ENCODE measurements at places on chromosomes 13 and 19. TPM values are rescaled to one million over a fixed set of nuclear protein-coding genes. Genes with fewer than 3 reads are reported as not detected.

IL12RB1 gene
- not detected for total RNA-seq

GRIN3B gene
- 0.28 TPM for total RNA-seq

AKT2 gene
- total RNA-seq = 54.4 TPM

GRIK5 gene
- total RNA-seq = not detected

TUBA3C gene
- total RNA-seq = not detected

ANGPTL4 gene
- 1.9 TPM for total RNA-seq

PROZ gene
- not detected for total RNA-seq

EXOC3L2 gene
- not detected for total RNA-seq

MATK gene
- not detected for total RNA-seq

ZNF235 gene
- 3.1 TPM for total RNA-seq

TEAD2 gene
- total RNA-seq = 31.7 TPM

GSX1 gene
- not detected for total RNA-seq

- H3K27me3 ChIP-seq = no peaks in the 10 kb centered on the region
- H3K36me3 ChIP-seq = peaks cover 18% of the 10 kb centered on the region
- H3K4me3 ChIP-seq = no peak overlapping the region
- H3K27ac ChIP-seq = no peak overlapping the region
- no peaks in the 10 kb centered on the region for H3K4me1 ChIP-seq
These were observed 5.0 kb upstream of the ZNF230 start for GRCh38 chr19:43997631-43998290.

DNA sequence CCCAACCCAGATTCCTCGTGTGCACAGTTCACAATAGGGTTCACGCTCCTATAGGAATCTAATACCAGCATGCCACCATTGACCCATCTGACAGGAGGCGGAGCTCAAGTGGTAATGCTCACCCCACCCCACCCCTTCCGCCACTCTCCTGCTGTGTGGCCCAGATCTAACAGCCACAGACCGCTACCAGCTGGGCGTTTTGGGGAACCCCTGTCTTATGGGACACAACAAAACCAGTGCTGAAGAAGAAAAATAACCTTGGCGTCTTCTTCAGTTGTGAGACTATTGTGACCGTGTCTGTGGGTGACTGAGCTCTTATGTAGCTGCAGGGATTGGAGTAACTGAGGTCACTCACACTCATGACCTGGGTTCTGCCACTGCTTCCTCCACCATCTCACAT lies 5.2 kb upstream of the OR10H1 start:
- H3K4me3 ChIP-seq = no peak overlapping the region
- no peaks in the 10 kb centered on the region for H3K4me1 ChIP-seq
- no peaks in the 10 kb centered on the region for H3K27me3 ChIP-seq
- no peak overlapping the region for H3K27ac ChIP-seq

DNA sequence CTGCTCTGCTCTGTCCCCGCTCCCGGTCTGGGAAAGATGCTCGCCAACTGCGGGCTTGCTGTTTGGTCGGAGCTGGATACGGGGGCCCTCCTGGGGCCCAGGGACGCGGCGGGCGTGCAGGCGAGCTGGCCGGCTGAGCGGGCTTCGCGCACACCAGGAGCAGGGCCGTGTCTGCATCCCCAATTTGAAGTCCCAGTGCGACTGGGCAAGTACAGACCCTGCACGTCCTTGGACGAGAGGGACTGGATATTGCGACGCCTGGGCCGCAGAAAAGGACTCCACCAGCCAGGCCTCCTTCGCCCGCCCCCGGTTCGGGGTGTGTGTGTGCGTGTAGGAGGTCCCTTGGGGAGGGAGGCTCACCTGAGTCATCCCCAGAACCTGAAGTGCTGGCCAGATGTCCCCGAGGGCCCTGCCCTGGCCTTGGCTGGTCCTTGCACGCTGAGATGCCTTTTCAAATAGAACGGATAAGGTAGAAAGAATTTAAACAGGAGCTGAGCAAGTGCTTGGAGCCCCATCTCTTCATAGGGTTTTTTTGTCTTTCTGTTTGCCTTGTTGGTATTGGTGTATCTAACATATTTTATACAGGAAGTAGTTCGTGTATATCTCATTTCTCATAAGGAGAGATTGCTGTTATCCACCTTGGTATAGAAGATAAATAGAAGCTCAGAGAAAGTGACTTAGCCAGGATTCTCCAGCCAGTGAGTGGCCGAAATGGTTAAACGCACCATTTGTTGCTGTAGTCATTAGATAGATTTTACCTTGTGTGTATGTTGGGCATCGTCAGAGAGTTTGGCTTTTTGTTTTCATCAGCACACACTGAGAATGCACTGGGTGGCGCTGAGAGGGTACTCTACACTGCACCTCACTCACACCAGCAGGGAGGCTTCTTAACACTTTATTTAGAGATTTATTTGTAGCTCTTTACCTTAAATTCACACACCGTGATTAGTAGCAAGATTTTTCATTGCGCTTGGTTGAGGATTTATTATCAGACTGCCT lies 1.1 kb downstream of the NAXD start:
- no peaks in the 10 kb centered on the region for H3K27me3 ChIP-seq
- DNase-seq = peak; percentile 72
- peaks cover 11% of the 10 kb centered on the region for H3K4me1 ChIP-seq
- no peaks in the 10 kb centered on the region for H3K36me3 ChIP-seq

DNA sequence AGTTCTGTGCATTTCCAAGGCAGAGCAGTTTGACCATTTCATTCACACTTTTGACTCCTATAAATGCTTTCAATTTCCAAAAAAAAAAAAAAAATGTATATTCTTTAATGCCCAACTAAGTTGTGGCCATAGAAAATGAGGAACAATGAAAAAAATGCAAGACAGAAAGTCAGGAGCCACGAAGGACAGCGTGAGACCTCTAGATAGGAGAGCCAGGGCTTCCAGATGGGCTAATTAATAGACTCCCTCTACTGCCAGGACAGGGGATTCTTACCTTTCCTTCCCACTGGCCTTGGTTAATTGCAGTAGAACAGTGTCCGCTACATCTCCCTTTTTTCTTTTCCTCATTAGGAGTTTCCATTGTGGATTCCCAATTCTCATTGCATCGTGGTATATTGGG lies 8.6 kb downstream of the FPR3 start:
- H3K4me1 ChIP-seq = peaks cover 5% of the 10 kb centered on the region
- H3K27me3 ChIP-seq = no peaks in the 10 kb centered on the region
- no peak overlapping the region for H3K27ac ChIP-seq

DNA sequence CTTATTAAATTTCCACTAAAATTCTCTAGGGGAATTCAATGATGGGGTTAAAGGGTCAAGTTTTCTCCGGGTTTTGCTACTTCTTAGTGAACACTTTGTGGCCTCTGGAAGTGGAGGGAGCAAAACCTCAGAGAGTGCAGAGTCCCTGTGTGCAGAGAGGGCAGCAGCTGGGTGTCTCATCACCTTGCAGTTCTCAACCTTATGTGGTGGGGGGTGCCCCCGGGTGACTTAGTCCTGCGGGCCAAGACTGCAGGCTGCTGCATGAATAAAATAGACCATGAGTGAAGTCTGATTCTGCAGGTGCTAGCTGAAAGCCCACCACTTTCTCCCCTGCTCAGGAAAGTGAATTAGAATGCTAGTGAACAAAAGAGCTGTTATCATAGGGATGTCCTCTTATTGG lies 191.6 kb downstream of the DLEU7 start:
- no peak for DNase-seq
- no peak overlapping the region for H3K4me3 ChIP-seq
- peaks cover 29% of the 10 kb centered on the region for H3K27me3 ChIP-seq
- H3K36me3 ChIP-seq = no peaks in the 10 kb centered on the region
- no peak overlapping the region for H3K27ac ChIP-seq
- no peaks in the 10 kb centered on the region for H3K4me1 ChIP-seq

- no peak overlapping the region for H3K27ac ChIP-seq
- no peak overlapping the region for H3K4me3 ChIP-seq
- H3K4me1 ChIP-seq = no peaks in the 10 kb centered on the region
These were observed 446.2 kb downstream of the ITGBL1 start for GRCh38 chr13:101898676-101899075.

DNA sequence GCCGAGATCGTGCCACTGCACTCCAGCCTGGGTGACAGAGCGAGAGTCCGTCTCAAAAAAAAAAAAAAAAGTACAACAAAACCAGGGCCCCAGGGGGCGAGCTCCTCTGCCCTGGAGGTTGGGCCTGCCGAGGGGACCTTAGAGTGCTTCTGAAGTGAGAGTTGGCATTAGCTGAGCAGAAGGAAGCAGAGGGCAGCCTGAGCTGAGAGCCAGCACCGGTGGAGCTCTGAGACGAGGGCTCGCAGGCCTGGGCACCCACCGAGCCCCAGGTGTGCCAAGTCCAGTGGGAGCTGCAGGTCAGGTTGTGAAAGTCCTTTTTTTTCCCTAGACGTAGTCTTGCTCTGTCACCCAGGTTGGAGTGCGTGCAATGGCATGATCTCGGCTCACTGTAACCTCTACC lies 46.0 kb downstream of the KDM4B start:
- DNase-seq = no peak
- H3K4me1 ChIP-seq = peaks cover 4% of the 10 kb centered on the region
- no peak overlapping the region for H3K27ac ChIP-seq
- no peaks in the 10 kb centered on the region for H3K27me3 ChIP-seq
- peaks cover 24% of the 10 kb centered on the region for H3K36me3 ChIP-seq

DNA sequence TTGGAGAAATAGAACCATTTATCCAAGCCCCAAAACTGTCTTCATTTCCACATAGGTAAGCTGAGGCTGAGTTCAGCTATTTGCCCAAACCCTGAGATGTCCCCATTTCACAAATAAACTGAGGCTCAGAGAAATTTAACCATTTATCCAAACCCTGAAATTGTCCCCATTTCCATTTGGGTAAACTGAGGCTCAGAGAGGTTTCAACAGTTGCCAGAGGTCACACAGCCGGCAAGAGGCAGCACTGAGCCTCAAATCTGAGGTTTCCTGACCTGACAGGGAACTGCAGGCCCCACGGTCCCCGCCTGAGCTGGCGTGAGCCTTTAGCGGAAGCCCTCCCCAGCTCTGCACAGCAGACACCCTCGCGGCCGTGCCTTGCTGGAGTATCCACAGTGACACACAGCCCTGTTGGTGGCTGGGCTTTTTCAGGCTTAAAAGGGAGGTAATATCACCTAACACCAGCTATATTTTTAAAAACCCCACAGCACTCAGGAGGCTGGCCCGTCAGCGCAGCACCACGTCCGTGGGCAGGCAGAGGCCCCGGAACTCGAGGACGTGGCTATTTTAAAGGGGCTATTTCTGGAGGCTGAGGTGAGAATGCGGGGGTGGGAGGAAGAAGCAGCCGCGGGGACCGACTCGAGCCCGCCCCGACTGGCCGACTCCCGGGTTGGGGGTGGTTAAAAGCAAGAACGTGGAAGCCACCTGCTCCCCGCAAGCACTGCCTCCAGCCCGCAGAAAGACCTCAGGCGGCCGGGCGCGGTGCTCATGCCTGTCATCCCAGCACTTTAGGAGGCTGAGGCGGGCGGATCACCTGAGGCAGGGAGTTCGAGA lies 18.5 kb downstream of the PTPRS start:
- no peaks in the 10 kb centered on the region for H3K27me3 ChIP-seq
- no peaks in the 10 kb centered on the region for H3K36me3 ChIP-seq
- no peak overlapping the region for H3K4me3 ChIP-seq

DNA sequence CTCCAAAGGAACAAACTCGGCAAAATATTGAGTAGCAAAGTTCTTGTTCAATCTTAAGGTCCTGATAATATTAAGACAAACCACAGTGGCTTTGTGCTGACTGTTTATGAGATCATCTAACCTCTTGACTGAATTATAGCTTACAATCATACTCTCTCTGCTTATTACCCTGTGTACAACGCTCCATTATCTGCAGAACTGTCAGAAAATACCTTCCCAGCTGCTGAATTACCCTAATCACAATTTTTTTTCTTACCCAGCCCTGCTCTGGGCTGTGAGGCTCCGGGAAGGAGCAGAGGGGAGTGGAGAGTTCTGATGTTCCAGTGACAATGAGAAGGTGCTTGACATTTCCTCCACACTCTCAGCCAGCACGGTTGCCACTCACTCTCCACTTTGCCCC lies 64.8 kb downstream of the DCT start:
- DNase-seq = peak; percentile 14
- no peak overlapping the region for H3K4me3 ChIP-seq
- no peaks in the 10 kb centered on the region for H3K36me3 ChIP-seq
- H3K4me1 ChIP-seq = no peaks in the 10 kb centered on the region

DNA sequence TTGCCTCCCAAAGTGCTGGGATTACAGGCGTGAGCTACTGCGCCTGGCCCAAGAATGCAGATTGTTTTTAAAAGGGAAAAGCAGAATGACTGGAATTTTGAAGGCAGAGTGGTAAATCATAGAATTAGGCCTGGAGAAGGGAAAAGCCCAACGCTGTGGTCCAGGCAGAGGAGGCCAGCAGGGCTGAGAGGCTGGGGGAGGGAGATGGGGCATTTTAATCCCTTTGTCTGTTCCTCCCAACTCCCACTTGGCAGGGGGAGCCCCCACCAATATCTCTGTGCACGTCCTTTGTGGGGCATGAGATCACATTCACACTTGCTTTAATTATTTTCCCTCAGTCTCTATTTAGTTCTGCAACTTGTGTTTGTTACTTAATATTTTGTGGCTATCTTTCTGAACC lies 54.4 kb upstream of the RANBP3 start:
- H3K4me3 ChIP-seq = no peak overlapping the region
- no peaks in the 10 kb centered on the region for H3K36me3 ChIP-seq
- no peaks in the 10 kb centered on the region for H3K4me1 ChIP-seq
- H3K27me3 ChIP-seq = no peaks in the 10 kb centered on the region
- DNase-seq = no peak

DNA sequence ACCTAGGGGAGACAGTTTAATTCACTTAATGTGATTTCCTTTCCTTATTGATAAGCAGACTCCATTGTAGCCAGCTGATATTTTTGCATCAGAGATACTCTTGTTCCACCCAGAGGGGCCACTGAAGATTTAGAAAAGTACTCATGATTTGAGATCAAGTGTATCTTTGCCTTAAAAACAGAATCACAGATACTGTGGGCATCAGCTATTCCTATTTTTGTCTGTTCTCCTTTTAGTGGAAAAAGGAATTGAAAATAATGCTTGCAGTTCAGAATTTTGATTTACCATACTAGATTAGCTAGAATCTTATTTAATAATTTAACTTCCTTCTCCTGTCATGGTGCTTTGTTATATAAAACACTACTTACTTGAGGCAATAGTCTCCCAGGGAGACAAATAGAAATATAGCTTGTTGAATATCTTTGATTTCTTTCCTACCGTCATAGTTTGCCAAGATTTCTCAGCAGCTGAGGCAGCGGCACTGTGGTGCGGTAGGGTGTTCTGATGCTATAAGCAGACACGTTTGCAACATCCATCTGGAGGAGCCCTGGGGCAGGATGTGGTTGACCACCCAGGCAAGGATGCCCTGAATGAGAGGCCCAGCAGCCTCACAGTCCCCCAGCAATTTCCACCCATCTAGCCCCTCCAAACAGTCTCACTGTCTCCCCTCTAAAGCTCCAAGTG lies 47.0 kb upstream of the RAP2A start:
- peaks cover 3% of the 10 kb centered on the region for H3K4me1 ChIP-seq
- peaks cover 28% of the 10 kb centered on the region for H3K36me3 ChIP-seq
- H3K27ac ChIP-seq = no peak overlapping the region
- H3K27me3 ChIP-seq = no peaks in the 10 kb centered on the region
- DNase-seq = no peak

DNA sequence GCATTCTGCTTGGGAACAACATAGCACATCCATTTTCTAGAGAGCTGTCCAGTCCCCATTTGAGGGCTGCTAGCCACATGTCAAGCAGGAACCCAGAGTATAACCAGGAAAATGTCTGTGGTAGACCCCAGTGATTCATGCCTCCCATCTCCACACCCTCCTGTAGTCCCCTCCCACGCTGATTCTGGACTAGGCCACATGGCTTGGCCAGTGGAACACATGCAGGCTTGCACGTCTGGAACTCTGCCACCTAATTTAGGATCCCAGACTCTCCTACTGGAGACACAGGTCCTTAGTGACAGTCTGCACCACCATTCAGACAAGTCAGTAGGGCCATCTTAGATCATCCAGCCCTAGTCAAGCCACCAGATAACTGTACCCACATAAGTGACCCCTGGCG lies 149.8 kb downstream of the ZIC5 start:
- H3K4me1 ChIP-seq = no peaks in the 10 kb centered on the region
- no peak overlapping the region for H3K27ac ChIP-seq

Data from IMR-90 (cell line).